ENCODE measurements at places on chromosomes 12 and 14. TPM values are rescaled to one million over a fixed set of nuclear protein-coding genes. Genes with fewer than 3 reads are reported as not detected.

GRCh38 chr12:118271770-118272417, 100.8 kb downstream of the TAOK3 start:
- DNase-seq, result no peak

- DNase-seq, result no peak
These were observed 61.7 kb downstream of the KIF26A start for GRCh38 chr14:104200106-104200505.

GRCh38 chr14:64753374-64753773, 49.1 kb downstream of the PLEKHG3 start:
- DNase-seq, result no peak

GRCh38 chr12:57008178-57008577, 1.8 kb upstream of the ZBTB39 start:
- DNase-seq, result peak; percentile 16

DNA sequence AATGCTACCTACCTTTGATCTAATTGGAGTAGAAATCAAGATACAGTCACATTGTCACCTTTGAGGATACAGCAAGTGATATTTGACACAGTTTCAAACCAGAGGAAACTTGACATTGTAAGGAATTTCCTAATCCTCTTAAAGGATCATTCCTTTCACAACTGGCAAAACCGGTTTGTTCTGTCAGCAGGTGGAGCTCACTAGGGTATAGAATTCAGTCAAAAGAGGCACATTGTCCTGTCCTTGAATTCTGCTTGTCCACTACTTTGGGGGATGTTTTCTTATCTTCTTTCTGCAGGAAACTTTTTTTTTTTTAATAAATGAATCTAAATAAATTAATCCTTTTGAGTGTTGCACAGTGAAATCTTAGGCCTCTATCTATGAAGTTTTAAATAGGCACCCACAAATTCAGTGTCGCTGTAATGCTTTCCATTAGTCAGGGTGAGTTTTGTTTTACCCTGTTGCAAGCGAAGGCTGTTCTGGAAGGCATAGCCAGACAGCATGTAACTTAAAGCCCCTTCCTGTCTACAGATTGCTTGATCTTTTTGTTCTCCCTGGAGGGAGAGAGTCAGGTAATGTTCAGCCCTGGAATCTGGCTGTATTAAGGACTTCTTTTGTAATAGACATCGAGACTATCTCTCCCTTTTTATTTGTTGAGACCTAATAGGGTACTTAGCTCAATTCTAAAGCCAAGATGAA, 285.0 kb upstream of the RGS6 start:
- DNase-seq, result no peak

- DNase-seq, result no peak
These were observed 89.5 kb downstream of the ALX1 start for GRCh38 chr12:85369365-85370154.

- DNase-seq, result peak; percentile 1
These were observed 194.9 kb upstream of the OR4E1 start for GRCh38 chr14:21868442-21869046.

GRCh38 chr12:125203145-125203765, 138.0 kb downstream of the AACS start:
- DNase-seq, result no peak

DNA sequence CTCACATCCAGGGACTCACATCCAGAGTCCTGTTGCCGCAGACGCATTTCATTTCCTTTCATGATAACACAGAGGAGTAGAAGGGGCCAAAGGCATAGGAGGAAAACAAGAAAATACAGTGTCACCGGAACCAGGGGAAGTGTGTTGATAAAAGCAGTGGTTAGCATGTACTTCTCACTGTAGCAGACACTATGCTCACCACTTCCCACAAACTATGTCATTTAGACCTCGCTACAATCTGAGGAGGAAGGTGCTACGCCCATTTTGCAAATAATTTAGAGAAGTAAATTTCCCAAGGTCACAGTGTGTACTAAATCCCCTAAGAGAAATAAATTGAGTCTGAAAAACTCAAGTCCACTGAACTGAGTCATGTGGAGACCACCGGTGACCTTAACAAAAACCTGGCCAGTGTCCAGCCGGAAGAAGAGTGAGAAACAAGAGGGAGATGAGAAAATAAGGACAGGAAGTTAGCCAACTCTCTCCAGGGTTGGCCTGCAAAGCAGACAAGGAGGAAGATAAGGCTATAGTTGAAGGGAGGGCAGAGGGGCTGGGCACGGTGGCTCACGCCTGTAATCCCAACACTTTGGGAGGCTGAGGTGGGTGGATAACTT, 25.8 kb upstream of the TMCC3 start:
- DNase-seq, result no peak

- no peak for DNase-seq
These were observed 39.8 kb downstream of the NIN start for GRCh38 chr14:50791201-50791600.

KCNJ8 gene
- total RNA-seq, result 4.1 TPM

TTC7B gene
- total RNA-seq, result 26.3 TPM

IGFBP6 gene
- 5.5 TPM for total RNA-seq
